ENCODE measurements at places on chromosomes 6 and 20.

GRCh38 chr6:97009781-97010492 is 85.4 kb downstream of the KLHL32 start:
- no peak for DNase-seq

DNA sequence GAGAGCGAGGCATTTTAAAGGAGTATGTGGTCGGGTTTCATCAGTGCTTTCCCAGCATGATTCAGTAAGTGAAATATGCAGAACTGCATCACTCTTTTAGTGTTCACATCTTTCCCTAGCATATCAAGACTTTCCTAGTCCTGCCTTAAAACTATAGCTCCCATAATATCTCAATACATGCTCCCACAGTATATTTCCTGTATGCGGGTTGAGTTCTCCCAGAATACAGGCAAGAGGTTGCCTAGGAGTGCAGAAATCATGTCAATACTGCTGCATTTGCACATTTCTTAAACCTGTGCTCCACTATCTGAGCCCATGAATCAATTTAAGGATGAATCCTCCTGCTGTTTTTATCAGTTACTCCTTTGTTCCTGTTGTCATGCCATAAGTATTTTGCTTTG is 386.6 kb upstream of the SLC35B3 start:
- DNase-seq, result no peak

DNA sequence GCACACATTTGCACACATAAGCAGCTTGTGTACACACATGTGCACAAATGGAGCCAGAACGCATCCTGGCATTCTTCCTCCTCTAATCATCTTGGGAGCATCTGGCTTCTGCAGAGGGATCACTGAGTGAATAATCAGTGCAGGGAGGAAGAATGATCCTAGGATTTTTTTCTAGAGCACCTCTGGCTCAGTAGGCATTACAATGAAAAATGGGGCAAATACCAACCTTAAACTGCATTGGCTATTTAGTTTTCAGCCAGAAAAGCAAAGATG is 205.7 kb upstream of the TCF21 start:
- DNase-seq, result no peak

DNA sequence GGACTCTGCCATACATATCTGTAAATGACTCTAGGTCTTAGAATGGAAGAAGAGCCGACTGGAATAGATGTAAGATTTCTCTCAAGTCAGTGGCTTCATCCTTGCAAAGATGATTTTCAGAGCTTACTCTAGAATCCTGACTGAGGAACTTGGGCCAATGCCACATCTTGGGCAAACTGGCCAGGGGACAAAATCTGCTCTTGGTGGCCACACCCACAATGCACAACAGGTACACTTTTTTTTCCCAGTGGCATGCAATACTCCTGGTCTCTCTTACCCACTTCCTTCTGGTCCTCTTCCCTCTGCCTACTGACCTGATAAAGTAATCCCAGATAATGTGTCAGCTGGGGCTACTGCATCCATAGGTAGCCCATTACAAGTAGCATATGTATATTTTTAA is 13.4 kb downstream of the CLIC5 start:
- DNase-seq, result no peak

DNA sequence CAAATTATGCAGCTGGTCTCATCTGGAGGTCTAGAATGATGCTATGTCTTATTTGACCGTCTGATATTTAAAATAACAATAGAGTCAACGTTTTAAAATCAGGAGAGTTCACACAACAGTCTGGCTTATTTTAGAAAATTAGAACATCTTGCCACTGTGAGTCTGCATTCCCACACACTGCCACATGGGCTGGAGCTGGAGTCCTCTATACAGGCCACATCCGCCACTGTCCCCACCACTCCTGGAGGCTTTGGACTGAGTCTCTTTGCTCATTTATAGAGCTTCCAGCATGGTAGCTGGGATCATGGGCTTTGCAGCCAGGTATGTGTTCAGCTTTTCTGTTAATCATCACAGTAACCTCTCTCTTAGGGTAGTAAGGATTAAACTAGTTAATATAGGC is 68.8 kb upstream of the ZNFX1 start:
- no peak for DNase-seq

- no peak for DNase-seq
These were observed 3.4 kb upstream of the ZHX3 start for GRCh38 chr20:41320976-41321375.

DNA sequence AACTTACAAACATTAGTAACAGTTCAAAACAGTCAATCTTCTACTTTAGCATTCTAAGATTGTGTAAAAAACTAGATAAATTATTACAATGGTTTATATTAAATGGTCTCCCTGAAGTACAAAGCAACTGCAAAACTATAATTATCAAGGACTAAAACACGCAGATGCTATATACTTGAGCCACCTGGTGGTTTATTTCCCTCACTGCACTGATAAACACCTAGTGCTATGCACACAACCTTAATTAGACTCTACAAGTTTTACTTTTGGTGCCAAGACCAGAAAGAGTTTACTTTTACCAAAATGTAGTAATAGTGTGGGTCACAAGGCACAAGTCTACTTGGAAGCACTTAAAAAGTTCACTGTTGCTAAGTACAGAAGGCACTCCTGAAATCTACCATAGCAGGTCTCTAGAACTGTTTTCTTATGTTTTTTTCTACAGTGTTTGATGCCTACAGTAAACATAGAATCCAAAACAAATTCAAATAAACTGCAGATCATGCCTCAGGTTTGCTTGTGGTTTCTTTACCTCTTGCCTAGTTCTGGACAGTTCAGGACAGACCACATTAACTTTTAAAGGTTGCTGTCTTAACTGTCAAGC is 49.2 kb downstream of the GMDS start:
- no peak for DNase-seq

GRCh38 chr20:61802721-61803311 is 262.9 kb downstream of the TAF4 start:
- DNase-seq, result no peak

All from stimulated activated CD8-positive, alpha-beta memory T cell treated with anti-CD3 and anti-CD28 coated beads, Interleukin-7, amount 100 ng/mL, for 1 hour (primary cell).